Effector memory CD4-positive, alpha-beta T cell (primary cell): ENCODE measurements at places on chromosomes 3 and 15.

GRCh38 chr15:85766001-85766831 is 28.5 kb downstream of the KLHL25 start:
- DNase-seq: no peak

DNA sequence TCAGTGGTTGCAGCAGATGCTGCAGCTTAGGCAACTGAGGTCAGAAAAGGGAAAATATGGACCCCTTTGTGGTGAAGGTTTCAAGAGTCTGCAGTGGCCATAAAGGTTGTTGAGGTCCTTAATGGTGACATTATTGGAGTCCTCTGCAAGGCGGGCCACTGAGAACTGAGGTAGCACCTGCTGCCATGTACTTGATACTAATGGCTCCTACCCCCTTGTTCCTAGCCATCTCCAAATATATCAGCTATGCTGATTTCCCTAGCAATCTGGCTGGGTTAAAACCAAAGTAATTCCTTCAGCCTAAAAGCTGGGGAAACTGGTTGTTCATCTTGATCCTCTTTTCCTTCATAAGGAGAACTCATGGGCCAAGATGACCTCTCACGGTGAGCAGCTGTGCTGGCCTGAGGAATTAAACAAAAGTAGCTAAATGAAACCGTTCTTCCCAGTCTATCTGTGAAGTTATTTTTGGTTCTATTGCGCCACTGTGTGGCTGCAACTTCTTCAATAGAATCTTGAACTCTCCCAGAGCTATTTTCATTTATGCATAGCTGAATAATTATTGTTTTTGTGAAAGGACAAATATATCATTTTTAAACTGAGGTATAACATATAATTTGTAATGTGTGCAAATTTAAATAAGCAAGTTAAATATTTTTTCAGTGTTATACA is 76.1 kb upstream of the PLSCR4 start:
- no peak for DNase-seq

- no peak for DNase-seq
Observed at GRCh38 chr15:49110158-49110944, 45.0 kb downstream of the COPS2 start.

GRCh38 chr15:56757875-56758274 is 24.6 kb upstream of the ZNF280D start:
- no peak for DNase-seq
